ENCODE measurements at places on chromosomes 6 and 20.

DNA sequence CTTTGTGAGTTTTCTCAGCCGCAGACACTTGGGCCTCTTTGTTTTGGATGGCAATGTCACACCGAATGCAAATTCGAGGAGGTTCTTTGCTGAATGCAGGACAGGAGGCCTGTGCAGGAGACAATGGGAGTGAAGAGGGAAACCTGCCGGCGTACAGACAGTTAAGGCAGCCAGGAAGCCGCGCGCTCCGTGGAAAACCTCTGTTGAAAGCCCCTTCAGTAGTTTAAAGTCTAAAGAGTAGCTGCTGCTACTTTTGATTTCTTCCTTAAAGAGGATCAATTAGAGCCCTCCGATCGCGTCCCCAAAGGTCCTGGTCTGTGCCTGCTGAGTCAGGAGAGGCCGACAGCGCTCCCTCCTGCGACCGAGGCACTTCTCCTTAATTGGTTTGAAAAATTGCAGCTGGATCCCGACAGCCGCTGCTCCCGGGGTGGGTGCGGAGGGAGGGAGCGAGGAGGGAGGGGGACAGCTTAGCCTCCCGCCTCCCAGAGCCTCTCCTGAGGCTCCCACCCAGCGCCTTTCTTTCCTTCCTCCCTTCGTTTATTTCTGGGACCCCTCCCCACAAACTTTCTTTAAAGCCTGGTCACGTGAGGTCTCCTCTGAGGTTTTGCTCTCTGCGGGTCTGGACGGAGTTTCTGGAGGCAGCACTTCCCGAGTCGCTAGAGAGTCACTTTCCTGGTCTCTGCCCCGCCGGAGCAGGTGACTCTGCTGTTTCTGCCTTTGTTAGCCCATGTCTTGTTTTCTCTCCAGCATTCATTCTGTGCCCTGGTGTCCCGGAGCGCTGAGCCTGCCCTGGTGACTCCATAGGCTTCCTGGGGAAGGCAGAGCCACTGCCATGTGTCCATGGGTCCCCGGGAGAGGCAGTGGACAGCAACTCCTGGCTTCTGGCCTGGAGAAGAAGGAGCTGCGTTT is 22.3 kb upstream of the RPP40 start:
- DNase-seq: no peak

DNA sequence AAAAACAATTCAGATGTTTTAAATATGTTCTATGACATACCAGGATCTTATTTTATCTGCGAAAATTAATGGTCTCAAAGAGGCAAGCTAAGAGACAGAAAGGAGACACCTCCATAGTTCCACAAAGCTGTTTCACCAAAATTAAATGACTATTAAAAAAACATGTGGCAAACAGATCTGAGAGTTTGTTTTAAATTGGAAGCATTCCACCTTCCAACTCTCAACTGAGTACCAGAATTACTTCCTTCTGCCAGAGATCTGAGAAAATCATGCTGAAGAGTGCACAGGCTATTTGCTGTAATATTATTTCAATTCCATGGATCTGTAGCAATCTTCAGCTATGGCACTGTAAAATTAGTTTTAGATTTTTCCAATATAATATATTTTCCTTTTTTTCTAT is 669.5 kb upstream of the MARCKS start:
- no peak for DNase-seq

GRCh38 chr6:145729887-145730286 is 5.4 kb downstream of the EPM2A start:
- no peak for DNase-seq

GRCh38 chr6:21823371-21823770 is 229.8 kb downstream of the SOX4 start:
- DNase-seq: no peak

DNA sequence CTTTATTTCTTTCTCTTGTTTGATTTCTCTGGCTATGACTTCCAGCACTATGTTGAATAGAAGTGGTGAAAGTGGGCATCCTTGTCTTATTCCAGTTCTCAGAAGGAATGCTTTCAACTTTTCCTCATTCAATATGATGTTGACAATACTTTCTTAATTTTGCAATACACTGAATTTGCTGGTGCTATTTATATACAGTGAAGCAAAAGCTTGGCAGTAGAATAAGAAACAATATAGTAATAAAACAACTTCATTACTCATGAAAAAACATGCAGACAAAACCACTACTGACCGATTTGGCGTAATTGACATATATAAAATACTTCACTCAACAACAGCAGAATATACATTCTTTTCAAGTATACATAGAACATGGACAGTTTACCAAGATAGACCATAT is 96.4 kb downstream of the CFAP61 start:
- DNase-seq: no peak

Measured in activated T-cell treated with anti-CD3 and anti-CD28 coated beads for 4 hours (primary cell).